Uterine smooth muscle cell (primary cell): ENCODE measurements at places on chromosomes 16 and 17. TPM values are rescaled to one million over a fixed set of nuclear protein-coding genes. Genes with fewer than 3 reads are reported as not detected.

HEATR9 gene
- total RNA-seq = not detected in 2 replicates

CDRT15L2 gene
- not detected in 2 replicates for total RNA-seq

TMC8 gene
- not detected in 2 replicates for total RNA-seq

KRT24 gene
- total RNA-seq = not detected in 2 replicates

CDYL2 gene
- total RNA-seq = 9.9 and 10.3 TPM in 2 replicates

KRTAP1-4 gene
- not detected in 2 replicates for total RNA-seq

RNF222 gene
- total RNA-seq = not detected in 2 replicates

CMTM2 gene
- total RNA-seq = not detected in 2 replicates

ANKS4B gene
- total RNA-seq = under 0.01 TPM in 1 of 2 replicates, not detected in the other

ABCC12 gene
- total RNA-seq = under 0.01 TPM in 1 of 2 replicates, not detected in the other

ST6GALNAC1 gene
- total RNA-seq = not detected in 2 replicates

PHOSPHO1 gene
- not detected in 2 replicates for total RNA-seq

PSMD12 gene
- 28.6 and 45.0 TPM in 2 replicates for total RNA-seq

KRTAP1-5 gene
- total RNA-seq = 32.6 and 54.1 TPM in 2 replicates

PRR35 gene
- total RNA-seq = 0.11 TPM in 1 of 2 replicates, not detected in the other

TOM1L1 gene
- 14.9 and 18.0 TPM in 2 replicates for total RNA-seq

SLC13A2 gene
- total RNA-seq = not detected in 2 replicates
